ENCODE measurements at places on chromosomes 5 and 9.
A peak's percentile ranks its signal among the peaks of the same experiment; 100 is the strongest.

DNA sequence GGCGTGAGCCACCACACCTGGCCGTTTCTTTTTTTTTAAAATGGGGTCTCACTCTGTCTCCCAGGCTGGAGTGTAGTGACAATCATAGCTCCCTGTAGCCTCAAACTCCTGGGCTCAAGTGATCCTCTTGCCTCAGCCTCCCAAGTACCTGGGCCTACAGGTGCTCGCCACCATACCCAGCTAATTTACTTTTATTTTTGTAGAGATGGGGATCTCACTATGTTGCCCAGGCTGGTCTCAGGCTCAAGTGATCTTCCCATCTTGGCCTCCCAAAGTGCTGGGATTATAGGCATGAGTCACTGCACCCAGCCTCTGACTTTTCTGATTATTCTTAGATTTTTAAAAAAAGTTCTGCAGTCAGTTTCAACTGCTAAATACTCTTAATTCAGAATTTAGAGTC, 21.3 kb downstream of the RAI14 start:
- no peak for DNase-seq

- no peak for DNase-seq
Observed at GRCh38 chr9:127535834-127536233, 76.2 kb upstream of the STXBP1 start.

DNA sequence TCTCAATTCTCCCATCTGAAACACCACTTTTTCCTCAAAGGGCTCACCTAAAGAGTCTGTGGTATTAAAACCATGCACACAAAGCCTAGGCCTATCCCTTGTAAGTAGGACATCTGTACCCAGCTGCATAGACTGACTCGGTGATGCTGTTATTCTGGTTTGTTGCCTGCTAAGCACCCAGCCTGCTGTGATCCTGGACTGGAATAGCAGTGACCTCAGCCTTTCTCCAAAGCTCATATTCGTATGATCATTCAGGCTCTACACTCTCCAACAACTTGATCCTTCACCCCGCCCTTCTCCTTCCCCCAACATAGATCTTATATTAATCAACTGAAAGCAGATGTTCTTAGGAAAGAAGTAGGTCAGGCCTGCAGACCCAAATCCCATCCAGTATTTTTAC, 81.4 kb upstream of the WWC1 start:
- no peak for DNase-seq

DNA sequence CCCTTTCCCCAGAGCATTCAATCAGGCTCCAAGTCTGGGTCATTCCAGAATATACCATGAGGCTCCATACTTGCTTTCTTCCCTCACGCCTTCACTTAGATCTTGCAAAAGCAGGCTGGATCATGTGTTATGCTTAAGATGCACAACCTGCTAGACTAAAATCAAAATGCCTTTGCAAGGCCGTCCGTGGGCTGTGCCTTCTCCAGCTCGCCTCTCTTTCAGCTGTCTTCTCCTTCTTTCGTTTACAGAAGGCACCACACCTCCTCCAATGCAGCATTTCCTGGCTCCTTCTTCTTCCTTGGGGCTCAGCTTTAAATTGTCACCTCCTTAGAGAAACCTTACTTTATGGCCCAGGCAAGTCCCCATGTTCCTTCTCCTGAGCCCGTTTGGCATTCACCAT, 150.6 kb downstream of the ADCY2 start:
- no peak for DNase-seq

- no peak for DNase-seq
Observed at GRCh38 chr5:112930082-112930344, 8.0 kb upstream of the REEP5 start.

DNA sequence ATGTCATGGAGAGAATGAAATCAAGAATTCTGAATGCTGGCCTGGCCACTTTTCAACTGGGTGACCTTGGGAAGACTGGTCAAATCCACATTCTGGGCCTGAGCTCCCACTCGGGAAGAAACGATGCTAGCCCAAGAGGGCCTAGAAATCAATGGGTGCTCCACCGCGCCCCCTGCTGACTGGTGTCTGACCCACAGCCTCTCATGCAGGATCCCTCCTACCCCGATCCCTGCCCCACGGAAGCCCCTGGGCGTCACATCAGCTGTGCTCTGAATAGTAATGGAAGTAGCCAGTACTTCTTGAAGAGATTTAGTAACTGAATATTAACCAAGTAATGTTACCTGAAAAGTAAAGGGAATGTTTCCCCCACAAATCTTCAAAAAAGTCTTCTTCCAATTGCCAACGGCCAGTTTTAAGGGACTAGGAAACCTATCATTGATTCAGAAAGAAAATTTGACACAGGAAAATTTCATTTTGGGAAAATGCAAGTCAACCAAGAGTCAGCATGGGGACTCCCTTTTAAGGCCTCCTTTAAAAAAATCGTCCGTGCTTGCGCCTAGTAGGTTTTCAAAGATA, 43.9 kb downstream of the CRB2 start:
- no peak for DNase-seq

- no peak for DNase-seq
Observed at GRCh38 chr9:91483189-91483691, 59.6 kb upstream of the NFIL3 start.

DNA sequence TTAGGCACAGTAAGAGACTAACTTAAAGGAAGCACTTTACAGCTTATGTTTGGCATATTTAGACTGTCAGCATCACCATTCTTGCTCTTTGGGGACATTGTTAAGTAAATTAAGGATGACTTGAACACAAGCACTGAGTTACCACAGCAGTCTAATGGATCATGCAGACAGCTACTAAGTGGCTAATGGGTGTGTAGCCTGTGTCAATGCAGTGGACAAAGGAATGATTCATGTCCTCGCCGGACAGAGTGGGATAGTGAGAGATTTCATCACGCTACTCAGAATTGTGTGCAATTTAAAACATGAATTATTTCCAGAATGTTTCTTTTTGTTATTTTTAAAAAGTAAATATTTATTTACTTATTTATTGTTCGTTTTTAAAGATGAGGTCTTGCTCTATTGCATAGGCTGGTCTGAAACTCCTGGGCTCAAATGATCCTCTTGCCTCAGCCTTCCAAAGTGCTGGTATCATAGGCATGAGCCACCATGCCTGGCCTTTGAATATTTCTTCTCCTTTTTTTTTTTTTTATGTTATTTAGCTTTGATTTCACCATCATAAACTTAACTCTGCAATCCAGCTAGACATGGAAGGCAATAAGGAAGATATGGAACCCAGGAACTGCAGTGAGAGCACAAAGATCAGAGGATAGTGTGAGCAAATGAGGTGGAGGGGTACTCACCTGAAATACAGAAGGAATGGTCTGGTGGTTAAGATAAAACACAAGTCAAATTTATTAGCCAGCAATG, 53.0 kb upstream of the KLF4 start:
- no peak for DNase-seq

- no peak for DNase-seq
Observed at GRCh38 chr5:77086368-77086688, 757 bp downstream of the ZBED3 start.

DNA sequence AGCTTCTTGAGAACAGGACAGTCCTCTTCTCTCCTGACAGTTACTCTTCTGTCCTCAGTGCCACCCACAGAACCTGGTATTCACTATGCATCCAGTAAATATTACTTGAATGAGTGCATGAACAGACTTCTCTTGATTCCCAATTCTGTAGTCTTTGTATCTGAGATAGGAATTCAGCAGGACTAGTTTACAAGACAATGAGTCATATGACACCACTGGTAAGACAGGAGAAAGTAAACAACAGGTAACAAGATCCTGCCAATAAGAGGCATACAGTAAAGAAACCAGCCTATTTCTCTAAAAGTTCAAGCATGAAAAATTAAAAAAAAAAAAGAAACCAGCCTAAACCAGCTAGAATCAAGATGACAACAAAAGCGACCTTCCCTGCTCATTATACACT, 6.2 kb downstream of the ZNF883 start:
- DNase-seq = no peak

DNA sequence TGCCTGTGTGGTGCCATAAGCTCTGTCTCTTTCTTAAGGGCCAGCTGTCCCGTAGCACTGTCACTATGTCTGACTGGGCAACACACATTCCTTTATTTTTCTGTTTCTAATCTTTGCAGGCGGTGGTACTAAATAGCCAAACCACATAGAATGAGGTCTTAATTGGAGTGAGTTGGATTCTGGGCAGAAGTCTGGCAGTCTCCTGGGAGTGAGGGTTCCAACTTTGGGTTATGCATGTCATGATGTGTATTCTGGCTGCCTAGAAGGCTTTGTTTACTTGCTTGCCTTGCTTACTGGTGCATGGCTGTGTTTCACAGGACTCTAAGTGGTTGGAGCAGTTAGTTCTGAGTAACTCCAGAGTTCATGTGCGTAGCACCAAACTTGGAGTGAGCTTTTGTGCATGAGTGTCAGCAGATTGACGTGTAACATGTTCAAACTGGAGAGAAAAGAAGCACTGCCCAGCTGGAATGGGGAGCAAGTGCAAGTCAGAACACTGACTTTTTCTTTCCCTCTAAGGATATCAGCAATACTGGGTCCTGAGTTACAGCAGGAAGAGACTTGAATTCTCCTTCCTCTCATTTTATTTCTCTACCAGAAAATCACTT, 185.8 kb downstream of the PCSK1 start:
- DNase-seq = no peak

DNA sequence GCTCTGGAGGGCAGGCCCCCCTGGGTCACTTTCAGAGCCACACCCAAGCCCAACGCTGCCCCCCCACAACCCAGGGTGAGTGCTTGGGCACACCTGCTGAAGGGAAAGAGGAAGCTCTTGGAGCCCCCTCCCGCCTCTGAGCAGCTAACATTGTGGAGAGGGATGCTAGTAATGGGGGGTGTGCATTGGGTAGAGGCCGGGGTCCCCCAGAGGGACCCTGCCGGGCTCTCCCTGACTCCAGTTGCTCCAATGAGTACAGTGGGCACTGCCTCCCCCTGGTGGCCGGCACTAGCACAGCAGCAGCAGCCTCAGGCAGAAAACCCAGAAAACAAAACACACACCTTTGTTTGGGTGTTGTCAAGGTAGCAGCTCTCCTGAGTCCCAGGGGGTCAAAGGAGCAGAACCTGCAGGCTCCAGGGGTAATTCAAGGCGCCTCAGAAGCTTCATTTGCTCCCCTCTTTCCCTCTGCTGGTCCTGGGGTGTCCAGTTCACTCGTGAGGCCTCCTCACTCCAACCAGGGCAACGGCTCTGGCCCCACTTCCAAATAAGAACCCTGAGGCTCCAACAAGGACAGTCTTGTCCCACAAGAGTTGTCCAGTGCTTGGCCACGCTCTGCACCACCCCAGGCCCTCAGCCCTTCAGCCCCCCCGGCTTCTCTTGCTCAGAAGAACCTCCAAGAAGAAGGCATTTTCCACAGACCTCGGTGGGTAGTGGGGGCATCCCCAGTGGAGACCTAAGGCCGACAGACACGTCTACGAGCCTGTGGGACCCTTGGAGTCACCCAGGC, 16.1 kb downstream of the GBGT1 start:
- DNase-seq = peak; percentile 91

- DNase-seq = no peak
Observed at GRCh38 chr9:115442054-115442453, 324.1 kb upstream of the TNC start.

DNA sequence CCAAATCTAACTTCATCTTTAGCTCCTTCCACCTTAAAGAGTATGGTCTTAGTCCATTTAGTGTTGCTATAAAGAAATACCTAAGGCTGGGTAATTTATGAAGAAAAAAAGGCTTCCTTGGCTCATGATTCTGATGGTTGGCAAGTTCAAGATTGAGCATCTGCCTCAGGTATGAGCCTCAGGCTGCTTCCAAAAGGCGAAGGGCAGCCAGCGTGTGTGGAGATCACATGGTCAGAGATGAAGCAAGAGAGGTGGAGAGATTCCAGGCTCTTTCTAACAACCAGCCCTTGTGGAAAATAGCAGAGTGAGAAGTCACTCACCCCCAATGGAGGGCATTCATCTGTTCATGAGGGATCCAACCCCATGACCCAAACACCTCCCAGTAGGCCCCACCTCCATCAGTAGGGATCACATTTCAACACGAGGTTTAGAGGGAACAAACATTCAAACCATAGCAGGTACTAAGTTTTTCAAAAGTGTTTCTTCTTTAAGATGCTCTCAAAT, 225.9 kb downstream of the SGCD start:
- DNase-seq = no peak

DNA sequence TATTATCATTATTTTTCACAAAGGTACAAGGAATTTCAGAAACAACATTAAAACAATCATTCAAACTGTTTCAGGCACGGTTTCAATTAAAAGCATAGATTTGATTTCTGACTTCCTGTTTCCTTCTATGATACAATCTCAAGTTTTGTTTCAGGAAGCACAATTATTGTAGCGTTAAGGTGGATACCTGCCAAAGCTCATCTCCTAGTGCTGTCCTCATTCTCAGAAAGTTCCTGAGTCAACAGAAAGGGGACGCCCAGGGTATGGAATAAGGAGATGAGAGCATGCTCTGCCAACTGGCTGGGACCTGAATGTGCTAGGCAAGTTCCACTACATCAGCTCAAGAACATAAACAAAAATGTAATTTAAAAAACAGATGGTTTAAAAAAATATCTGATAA, 2.0 kb upstream of the TRIM14 start:
- DNase-seq = no peak

DNA sequence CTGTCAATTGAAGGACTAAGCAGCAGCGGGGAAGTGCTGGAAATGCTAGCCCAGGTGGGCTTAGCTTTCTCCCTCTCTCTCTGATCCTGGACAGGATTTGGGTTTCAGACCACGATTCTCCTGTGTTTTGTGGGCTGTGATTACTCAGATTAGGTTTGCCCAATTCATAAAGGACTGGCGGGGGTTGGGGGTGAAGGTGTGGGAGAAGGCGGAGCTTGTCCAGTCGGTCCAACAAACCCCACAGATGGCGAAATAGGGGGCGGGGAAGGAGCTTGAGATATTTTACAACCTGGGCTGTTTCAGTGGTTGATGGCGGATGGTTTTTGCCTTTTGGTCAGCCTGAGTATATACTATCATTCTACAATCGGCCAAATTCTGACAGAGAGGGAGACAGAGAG, 35.2 kb downstream of the PCDHAC2 start:
- DNase-seq = no peak

DNA sequence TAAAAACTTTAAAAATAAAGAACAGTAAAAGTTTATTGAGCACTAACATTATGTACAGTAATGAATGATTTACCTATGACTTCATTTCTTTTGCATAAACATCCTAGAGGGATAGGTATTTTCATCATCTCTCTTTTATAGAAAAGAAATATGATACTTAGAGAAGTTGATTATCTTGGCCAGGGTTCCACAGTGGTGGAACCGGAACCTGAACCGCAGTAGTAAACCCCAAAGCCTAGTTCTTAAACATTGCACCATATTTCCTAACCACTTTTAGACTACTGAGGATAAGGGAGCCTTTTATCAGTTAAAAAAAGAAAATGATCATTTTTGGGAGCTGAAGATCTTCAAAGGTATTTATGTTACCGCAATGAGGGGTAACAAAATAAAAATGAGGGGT, 205.7 kb upstream of the SGCD start:
- no peak for DNase-seq
